Pancreas (tissue), 10 donors: ENCODE measurements at places on chromosomes 13 and 19. TPM values are rescaled to one million over a fixed set of nuclear protein-coding genes. Genes with fewer than 3 reads are reported as not detected.

GRCh38 chr13:31036731-31037695 lies 104.6 kb downstream of the TEX26 start:
- DNase-seq: no peak

- no peak for DNase-seq
Observed at GRCh38 chr13:111034811-111035210, 80.3 kb upstream of the ARHGEF7 start.

GRCh38 chr19:35612224-35612558 lies 344 bp upstream of the HAUS5 start:
- DNase-seq: no peak

DNA sequence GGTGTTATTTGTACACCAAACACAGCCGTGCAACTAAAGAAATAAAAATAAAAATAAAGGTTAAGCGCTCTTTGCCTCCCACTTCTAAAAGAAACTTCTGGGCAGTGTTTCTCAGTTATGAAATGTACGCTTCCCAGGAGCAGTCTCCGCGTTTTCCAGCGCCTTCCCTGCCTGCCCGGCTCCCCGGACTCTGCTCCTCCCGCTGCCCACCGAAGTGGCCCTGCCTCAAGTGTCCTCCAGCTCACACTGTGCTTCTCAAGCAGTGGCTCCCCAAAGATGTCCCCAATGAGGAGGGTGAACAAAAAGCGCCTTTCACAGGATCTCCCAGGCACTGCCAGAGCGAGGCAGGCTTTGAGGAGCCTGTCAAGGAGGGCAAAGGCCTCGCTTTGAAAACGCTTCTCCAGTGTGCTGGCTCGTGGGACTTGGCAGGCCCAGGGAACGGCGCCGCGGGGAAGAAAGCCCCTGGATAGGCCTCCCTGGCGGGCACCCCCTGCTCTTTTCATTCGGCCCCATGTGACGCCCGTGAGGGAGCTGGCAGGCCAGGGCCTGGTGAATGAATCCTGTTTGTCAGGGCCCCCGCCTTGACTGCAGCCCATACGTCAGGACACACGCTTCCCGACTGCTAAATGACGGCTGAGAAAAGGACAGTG lies 187.1 kb downstream of the FOXO1 start:
- no peak for DNase-seq

The MEX3D gene
- 8.1 TPM for total RNA-seq

The SOX1 gene
- total RNA-seq: not detected

The ODAD3 gene
- 0.44 TPM for total RNA-seq

The ITGBL1 gene
- 9.5 TPM for total RNA-seq

The TMED1 gene
- total RNA-seq: 15.9 TPM

The PSG11 gene
- total RNA-seq: not detected
